ENCODE measurements at places on chromosomes 16 and 17. TPM values are rescaled to one million over a fixed set of nuclear protein-coding genes. Genes with fewer than 3 reads are reported as not detected.

- H3K4me1 ChIP-seq, result peaks cover 63% of the 10 kb centered on the region
- no peak overlapping the region for H3K4me3 ChIP-seq
- peaks cover 11% of the 10 kb centered on the region for H3K27me3 ChIP-seq
- no peak for DNase-seq
Measured at GRCh38 chr17:34366010-34366409, 3.0 kb upstream of the CCL1 start.

GRCh38 chr16:20937736-20938135 lies 37.2 kb downstream of the LYRM1 start:
- no peak overlapping the region for H3K4me3 ChIP-seq
- no peaks in the 10 kb centered on the region for H3K36me3 ChIP-seq
- H3K27me3 ChIP-seq, result peaks cover 4% of the 10 kb centered on the region

DNA sequence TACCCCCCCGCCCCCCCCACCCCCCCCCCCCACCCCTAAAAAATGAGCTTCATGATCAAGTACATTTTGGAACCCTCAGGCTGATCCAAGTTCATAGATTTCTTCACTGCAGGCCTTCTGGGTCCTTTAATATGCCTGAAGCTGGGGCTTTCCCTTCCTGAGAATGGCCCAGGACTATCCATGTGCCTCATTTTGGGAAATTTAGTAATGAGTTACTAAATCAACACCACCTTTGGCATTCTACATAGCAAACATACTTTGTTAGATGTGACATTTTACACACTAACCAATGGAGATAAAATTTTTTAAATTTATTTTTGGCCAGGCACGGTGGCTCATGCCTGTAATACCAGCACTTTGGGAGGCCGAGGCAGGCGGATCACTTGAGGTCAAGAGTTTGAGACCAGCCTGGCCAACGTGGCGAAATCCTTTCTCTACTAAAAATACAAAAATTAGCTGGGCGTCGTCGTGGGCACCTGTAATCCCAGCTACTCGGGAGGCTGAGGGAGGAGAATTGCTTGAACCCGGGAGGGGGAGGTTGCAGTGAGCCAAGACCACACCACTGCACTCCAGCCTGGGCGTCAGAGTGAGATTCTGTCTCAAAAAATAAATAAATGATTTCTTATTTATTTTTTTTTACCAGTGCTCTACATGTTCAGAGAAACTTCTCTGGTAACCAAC lies 14.0 kb downstream of the HERPUD1 start:
- no peak for DNase-seq
- peaks cover 41% of the 10 kb centered on the region for H3K4me1 ChIP-seq
- H3K4me3 ChIP-seq, result no peak overlapping the region

DNA sequence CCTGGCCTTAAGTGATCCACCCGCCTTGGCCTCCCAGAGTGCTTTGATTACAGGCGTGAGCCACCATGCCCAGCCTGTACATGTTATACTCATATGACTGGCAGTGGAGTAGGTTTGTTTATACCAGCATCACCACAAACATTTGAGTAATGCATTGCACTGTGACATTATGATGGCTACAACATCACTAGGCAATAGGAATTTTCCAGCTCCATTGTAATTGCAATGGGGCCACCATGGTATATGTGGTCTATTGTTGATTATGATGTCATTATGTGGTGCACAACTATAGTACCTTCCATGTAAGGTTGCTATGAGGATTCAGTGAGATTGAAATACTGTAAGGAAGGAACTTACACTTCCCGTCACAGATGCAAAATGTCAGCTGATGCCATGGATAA lies 168.9 kb downstream of the COPRS start:
- H3K27ac ChIP-seq, result no peak overlapping the region
- no peaks in the 10 kb centered on the region for H3K4me1 ChIP-seq
- H3K4me3 ChIP-seq, result no peak overlapping the region
- peaks cover 2% of the 10 kb centered on the region for H3K27me3 ChIP-seq

DNA sequence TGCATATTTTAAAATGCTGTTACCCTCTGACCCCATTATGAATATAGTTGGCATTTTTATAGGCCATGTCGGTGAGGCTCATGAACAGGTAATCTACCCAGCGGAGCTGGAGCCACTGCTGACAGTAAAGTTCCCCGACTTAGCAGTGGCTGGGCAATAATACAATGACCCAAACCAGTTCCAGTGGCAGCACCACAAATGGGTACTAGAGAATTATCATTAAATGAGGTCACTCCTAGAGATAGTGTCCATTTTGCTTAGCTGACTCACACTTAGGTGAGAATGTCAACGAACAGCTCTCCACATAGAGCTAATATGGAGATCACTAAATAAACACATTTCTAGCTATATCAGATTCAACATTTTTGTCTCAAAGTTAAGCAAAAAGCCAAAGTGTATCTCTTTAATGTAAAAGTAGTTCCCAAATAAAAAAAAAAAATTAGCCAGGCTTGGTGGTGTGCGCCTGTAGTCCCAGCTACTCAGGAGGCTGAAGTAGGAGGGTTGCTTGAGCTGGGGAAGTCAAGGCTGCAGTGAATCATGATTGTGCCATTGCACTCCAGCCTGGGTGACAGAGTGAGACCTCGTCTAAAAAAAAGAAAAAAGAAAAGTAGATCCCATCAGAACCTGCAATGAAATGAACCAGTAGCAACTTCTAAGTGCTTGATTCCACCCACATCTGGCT lies 7.4 kb downstream of the MYO1D start:
- H3K4me1 ChIP-seq, result no peaks in the 10 kb centered on the region
- H3K4me3 ChIP-seq, result no peak overlapping the region
- DNase-seq, result no peak
- H3K36me3 ChIP-seq, result no peaks in the 10 kb centered on the region
- no peak overlapping the region for H3K27ac ChIP-seq
- H3K27me3 ChIP-seq, result peaks cover 15% of the 10 kb centered on the region

AIPL1 gene
- not detected for total RNA-seq

- H3K36me3 ChIP-seq, result no peaks in the 10 kb centered on the region
- no peak overlapping the region for H3K4me3 ChIP-seq
- DNase-seq, result no peak
- H3K27ac ChIP-seq, result no peak overlapping the region
Measured at GRCh38 chr17:34584805-34585416, 5.5 kb downstream of the TMEM132E start.

Measured in activated CD4-positive, alpha-beta T cell treated with anti-CD3 and anti-CD28 coated beads, Interleukin-2, amount 10 ng/mL, durations not matched to agents 7 days and 5 days (primary cell).